ENCODE measurements at places on chromosomes 5 and 9.

DNA sequence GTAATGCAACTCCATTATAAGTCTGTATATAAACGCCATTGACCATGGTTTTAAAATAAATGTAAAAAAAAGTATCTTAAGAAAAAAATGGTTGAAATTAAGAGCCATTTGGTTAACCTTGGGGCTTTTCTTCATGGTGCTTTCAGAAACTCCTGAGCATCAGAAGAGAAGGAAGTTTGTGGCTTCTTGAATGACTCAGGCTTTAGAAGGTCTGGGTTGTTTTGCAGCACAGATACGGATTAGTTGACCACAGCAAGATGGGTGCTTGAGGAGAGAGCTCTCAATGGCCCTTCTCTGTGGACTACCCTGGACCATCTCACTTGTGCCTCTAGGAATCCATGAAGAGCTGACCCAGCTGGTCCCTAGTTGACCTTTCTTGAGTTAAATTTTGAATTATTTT lies 189.5 kb downstream of the TMEM38B start:
- DNase-seq = peak; percentile 64

- DNase-seq = no peak
These were observed 135.9 kb downstream of the MACROH2A1 start for GRCh38 chr5:135263022-135263668.

DNA sequence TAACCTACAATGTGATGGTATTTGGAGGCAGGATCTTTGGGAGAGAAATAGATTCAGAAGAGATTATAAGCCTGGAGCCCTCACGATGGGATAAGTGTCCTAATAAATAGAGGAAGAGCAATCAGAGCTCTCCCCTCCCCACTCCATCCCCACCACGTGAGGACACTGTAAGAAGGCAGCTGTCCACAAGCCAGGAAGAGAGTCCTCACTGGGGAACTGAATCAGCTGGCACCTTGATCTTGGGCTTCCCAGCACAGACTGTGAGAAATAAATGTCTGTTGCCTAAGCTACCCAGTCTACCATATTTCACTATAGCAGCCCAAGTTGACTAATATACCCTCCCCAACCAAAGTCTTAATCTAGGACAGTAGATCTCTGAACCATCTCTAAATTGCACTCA lies 118.1 kb downstream of the SUSD1 start:
- DNase-seq = no peak

DNA sequence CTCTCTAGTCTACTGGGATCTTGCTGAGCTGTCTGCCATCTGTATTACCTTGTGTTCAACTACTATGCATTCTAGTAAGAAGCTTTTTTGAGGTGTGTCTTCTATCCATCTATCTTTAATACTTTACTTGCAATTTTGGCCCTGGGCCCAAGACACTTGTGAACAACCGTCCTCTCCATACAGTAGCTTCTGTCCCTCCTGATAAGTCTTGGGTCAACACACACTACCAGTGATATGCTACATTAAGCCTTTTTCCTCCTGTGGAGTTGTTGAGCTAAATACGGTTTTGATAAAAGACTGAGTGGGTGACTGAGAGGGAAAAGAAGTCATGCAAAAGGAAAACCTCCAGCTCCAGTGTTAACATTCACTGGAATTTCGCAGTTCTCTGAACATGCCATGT lies 133.3 kb upstream of the PCA3 start:
- DNase-seq = no peak

GRCh38 chr5:98721231-98721928 lies 52.1 kb upstream of the RGMB start:
- no peak for DNase-seq

DNA sequence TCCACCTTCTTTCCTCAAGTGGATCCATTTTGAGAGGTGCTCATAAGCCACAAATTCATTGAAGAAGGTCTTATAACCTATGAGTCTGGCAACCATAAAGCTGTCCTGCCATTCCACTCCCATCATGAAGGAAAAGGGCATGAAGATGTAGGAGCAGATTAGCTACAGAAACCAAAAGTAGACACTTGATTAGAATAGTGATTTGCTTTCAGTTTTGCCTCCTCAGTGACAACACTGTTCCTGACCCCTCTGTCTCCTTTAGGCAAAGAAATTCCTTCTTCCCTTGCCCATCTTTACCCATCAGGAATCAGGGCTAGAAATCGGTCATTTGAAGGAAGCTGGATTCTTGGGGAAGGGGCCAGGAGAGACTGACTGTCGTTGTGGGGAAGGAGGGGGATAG lies 55.2 kb downstream of the SLC28A3 start:
- DNase-seq = no peak

- peak; percentile 38 for DNase-seq
These were observed 3.5 kb downstream of the SURF1 start for GRCh38 chr9:133352635-133353340.

DNA sequence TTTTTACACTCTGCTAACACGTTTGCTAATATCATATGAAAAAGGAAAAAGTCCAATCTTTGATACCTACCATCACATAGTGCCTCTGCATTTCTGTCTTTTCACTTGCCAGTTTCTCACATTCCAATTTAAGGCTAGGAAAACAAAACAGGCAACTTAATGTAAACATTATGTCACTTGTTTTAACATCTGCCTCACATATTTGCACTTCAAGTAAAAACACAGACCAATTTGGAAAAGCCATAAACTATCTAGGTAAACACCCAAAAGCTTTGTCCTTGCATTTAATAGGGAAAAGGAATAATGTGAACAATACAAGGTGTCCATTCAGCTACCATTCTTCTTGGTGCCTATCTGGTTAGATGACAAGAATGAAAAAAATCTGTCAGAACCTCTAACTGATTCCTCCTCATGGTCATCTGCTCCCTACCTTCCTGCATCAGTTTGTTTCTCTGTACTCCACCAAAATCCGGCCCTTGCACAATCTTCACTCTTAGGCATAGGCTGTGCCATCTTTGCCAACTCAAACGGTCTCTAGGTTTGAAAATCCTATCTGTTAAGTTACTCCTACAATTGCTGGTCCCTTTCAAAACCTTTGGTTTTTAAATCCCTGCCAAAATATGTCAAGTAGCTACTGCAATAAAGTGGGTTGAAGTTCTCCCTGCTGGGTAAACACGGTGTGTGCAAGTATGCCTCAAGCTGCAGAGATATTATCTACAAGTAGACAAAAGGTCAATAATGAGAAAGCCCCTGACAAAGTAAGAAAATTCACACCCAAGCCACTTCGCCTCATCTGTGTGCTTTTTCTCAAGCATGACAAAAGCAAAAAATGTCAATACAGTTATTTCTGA lies 3.4 kb downstream of the TLE1 start:
- no peak for DNase-seq

DNA sequence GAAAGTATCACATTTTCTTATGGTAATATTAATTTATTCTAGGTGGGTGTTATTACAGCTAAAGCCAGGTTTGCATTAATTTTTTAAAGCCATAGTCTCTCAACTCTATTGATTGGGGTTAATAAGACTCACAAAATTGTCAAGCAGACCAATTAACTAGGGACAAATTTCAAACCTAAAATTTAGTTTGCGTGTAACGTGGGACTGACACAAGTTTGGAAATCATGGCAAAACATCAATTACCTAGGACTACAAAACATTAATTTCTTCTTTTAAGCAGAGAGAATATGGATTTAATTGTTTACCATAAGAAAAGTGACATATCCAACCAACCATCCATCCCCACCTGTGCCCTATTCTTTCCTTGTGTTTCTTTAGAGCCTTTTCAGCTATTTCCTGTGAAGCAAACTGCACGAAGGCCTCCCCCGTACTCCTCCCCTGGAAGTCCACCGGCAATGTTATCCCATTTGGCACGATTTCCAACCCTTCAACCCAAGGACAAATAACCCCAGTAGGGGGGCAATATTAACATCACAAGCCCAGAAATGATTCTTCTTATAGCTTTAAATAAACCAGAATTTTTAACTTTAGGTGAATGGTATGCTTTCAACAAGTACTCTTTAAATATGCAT lies 4.4 kb downstream of the HNRNPH1 start:
- no peak for DNase-seq

DNA sequence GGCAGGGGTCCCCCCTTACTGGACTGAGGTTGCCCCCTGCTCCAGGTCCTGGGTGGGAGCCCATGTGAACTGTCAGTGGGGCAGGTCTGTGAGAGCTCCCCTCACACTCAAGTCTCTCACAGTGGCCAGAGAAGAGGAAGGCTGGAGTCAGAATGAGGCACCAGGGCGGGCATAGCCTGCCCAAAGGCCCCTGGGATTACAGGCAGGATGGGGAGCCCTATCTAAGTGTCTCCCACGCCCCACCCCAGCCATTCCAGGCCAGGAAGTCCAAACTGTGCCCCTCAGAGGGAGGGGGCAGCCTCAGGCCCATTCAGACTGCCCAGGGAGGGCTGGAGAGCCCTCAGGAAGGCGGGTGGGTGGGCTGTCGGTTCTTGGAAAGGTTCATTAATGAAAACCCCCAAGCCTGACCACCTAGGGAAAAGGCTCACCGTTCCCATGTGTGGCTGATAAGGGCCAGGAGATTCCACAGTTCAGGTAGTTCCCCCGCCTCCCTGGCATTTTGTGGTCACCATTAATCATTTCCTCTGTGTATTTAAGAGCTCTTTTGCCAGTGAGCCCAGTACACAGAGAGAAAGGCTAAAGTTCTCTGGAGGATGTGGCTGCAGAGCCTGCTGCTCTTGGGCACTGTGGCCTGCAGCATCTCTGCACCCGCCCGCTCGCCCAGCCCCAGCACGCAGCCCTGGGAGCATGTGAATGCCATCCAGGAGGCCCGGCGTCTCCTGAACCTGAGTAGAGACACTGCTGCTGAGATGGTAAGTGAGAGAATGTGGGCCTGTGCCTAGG lies at the start of gene CSF2:
Gene CSF2, plus strand, starts transcription at position 559 of the 783 bp plus-strand sequence. Its CDS starts 35 bp downstream, at position 594.
- DNase-seq = peak; percentile 49

DNA sequence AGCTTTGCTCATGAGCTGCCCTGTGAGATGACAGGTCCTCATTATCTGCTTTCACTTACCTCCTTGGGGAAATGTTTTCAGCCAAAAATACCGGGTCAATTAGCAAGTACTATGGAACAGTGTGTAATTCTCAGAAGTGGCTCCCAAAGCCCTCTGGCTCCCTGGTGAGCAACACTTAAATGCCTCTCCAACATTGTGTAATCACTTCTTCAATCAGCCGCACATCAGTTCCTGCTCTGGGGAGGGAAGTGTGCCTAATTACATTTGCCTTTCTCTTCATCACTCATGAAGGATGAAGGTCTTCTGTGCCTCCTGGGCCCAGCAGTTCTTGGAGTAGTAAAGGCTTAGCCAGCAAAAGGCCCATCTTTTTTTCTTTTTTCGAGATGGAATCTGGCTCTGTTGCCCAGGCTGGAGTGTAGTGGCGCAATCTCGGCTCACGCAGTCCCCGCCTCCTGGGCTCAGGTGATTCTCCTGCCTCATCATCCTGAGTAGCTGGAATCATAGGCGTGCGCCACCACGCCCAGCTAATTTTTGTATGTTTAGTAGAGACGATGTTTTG lies 23.1 kb downstream of the NIM1K start:
- DNase-seq = no peak

DNA sequence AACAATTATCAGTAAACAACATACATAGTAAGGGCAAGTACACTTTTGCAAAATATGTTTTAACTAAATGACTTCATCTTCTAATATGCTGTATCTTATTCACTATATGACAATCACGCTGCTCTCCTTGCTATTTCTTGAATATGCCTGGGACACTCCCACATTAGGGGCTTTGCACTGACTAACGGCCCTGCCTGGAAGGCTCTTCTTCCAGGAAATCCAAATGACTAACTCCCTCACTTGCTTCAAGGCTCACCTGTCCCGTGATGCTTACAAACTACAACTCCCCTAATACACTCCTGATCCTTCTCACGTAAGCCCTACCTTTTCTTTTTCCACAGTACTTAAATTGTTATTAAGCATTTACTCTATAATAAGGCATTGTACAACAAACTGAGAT lies 10.6 kb downstream of the ERP44 start:
- peak; percentile 35 for DNase-seq

DNA sequence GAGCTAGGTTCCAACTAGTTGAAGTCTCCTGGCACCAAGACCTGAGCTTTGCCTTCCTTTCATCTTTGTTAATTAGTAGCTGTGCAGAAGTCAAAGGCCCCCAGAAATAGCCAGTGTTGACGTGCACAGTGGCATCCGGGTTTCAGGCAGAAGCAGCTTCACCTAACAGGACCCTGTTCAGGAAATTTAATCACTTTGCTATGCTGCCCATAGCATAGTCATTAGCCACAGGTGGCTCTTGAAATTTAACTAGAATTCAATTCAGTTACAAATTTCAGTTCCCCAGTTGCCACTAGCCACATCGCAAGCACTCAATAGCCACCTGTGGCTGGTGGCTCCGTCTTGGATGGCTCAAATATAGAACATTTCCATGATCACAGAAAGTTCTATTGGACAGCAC lies 179.1 kb downstream of the GOLPH3 start:
- DNase-seq = no peak

DNA sequence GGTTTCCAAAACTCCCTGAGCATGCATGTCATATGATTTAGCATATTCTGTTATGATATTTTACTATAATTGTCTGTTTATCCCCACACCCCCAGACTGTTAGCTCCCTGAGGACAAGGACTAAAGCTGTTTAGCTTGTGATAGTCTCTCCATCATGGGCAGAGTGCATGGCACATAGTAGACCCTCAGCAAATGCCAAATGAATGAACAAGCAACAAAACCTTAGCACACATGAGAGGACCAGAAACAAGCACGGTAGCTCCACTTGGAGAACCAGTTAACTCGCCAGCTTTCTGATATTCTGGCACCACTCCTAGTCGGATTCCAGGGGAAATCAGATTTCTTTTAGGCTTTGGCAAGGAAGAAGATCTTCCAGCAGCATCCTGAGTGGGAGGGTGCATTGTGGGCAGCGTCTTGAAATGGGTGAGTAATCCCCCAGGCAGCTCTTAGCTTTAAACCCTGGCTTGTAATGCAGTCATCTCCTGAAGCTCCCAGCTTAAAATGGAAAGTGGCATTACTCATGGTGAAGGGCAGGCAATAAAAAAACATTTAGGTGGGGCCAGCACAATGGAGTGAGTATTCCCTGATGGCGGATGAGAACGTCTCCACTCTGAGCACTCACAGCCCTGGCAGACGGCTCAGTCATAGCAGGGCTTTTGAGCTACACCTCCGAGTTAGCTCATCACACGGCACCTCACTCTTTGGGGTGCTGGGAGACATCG lies 41.1 kb downstream of the FGF1 start:
- DNase-seq = no peak

- peak; percentile 35 for DNase-seq
These were observed 27.1 kb downstream of the FRMD3 start for GRCh38 chr9:83511051-83511450.

- peak; percentile 64 for DNase-seq
These were observed 69.3 kb downstream of the HSD17B3 start for GRCh38 chr9:96232539-96233241.

GRCh38 chr5:79318935-79319614 lies 83.1 kb downstream of the JMY start:
- no peak for DNase-seq
